Placental epithelial cell (primary cell): ENCODE measurements at places on chromosomes 3 and 15. TPM values are rescaled to one million over a fixed set of nuclear protein-coding genes. Genes with fewer than 3 reads are reported as not detected.

The FGF12 gene
- total RNA-seq: 0.39 TPM in 1 of 2 replicates, not detected in the other

The MESP2 gene
- total RNA-seq: 0.39 and 0.54 TPM in 2 replicates

The ZNF80 gene
- under 0.01 TPM in 1 of 2 replicates, not detected in the other for total RNA-seq

The MUC4 gene
- 4.7 and 18.8 TPM in 2 replicates for total RNA-seq

The PDZRN3 gene
- total RNA-seq: 12.8 and 47.5 TPM in 2 replicates

The SERPINI2 gene
- not detected in 2 replicates for total RNA-seq
